ENCODE measurements at places on chromosomes 1 and 21. TPM values are rescaled to one million over a fixed set of nuclear protein-coding genes. Genes with fewer than 3 reads are reported as not detected.

DNA sequence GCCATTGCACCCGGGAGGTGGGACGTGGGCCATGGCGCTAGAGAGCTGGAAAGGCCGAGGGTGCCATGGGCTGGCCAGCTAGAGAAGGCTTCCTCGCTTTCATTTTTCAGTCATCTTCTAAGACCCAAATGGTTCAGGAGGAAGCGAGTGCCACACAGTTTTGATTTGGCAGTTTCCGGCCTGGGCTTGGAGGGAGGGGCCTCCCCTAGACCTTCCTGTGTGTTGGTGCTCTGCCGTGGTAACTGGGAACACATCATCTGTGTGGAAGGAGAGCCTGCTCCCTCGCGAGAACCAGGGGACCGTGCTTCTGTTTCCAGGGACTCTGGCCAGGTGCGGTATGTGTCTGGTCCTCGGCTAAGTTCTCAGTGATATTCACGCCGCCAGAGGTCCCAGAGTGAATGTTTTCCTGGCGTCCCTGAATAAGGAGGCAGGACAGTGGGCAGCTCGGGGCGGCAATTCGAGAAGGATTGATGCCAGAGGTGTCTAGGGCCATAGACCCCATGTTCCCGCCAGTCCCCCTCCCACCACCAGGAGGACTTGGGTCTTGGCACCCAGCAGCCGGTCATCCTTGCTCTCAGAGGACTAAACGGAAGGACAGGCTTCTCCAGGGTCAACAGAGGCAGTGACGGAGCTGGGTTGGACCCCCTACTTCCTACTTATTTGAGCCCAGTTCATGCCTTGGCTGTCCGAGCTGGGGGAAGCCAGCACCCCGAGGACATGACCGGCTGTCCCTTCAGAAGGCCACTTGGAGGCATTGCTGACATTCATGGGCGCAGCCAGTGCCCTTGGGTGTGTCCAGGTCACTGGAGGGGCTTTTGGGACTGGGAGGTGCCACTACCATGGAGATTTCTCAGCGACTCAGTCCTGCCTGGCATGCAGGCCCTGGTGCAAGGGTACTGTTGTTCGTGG, 2.7 kb upstream of the NPHP4 start:
- no peak for DNase-seq

Gene RNU1-1
- 1,382 TPM for total RNA-seq

- DNase-seq, result no peak
These were observed 81.9 kb upstream of the EDN2 start for GRCh38 chr1:41566274-41566885.

DNA sequence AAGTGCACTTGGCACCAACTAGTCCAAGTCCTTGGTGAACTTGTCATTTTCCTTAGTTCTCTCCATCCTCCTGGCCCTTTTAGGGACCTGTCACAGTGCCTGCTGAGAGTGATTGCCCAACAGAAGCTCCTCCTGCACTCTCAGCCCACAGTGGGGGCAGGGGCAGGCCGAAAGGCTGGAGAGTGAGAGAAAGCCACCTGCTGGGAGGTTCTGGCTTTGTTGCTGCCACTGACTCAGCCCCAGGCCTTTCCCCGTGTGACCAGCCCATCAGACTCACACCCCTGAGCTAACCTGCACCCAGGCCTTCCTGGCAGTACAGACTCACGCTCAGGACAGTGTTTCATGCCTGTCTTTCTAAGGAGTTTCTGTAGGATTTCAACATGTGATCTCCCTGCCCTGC, 17.1 kb upstream of the PROK1 start:
- DNase-seq, result peak; percentile 13

Gene ZNF648
- total RNA-seq, result not detected

- DNase-seq, result peak; percentile 12
These were observed 29.1 kb upstream of the TADA1 start for GRCh38 chr1:166905136-166905535.

DNA sequence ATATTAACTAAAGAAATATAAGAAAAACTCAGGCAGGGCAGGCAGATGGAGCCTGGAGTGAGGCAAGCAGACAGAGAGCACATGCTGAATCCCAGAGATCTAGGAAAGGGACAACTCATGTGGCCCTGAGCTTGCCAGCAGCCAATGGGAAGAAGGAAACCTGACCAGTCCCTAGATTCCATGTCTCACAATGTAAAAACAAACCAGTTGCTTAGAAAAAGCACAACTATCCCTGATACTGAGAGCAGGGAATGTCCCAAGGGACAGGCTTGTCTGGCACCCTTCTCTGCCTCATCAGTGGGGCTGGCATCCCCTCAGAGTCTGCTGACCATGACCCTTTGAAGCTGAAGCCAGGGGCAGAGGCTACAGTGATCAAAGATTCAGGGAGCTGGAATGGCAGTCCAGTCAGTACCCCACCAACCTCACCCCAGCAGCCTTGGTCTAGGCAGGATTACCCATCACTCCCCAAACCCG, 27.8 kb downstream of the HSPG2 start:
- DNase-seq, result no peak

Gene RHBG
- not detected for total RNA-seq

Gene ADORA1
- 3.5 TPM for total RNA-seq

- DNase-seq, result no peak
These were observed 65.6 kb upstream of the GRHL3 start for GRCh38 chr1:24253571-24253970.

Gene ITLN2
- total RNA-seq, result not detected

Gene PDE9A
- not detected for total RNA-seq

Measured in HFFc6 (cell line).